ENCODE measurements at places on chromosomes 5 and 9.
A peak's percentile ranks its signal among the peaks of the same experiment; 100 is the strongest.

- DNase-seq = no peak
Observed at GRCh38 chr5:132826424-132827082, 3.9 kb downstream of the SHROOM1 start.

DNA sequence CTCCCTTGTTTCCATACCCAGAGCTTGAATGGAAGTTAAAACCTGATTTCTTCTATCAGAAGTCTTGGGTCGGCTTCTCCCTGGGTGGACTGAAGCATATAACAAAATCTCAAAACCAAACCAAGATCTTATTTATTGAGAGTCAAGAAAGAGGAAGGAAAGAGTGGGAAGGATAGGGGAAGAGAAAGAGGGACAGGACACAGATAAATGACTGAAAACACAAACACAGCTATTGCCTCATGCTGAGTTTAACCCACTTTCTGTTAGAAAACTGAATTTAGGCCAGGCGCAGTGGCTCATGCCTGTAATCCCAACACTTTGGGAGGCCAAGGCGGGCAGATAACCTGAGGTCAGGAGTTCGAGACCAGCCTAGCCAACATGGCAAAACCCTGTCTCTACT is 92.9 kb downstream of the PALM2AKAP2 start:
- DNase-seq = no peak

- DNase-seq = no peak
Observed at GRCh38 chr5:147920420-147921030, 14.2 kb upstream of the C5orf46 start.

DNA sequence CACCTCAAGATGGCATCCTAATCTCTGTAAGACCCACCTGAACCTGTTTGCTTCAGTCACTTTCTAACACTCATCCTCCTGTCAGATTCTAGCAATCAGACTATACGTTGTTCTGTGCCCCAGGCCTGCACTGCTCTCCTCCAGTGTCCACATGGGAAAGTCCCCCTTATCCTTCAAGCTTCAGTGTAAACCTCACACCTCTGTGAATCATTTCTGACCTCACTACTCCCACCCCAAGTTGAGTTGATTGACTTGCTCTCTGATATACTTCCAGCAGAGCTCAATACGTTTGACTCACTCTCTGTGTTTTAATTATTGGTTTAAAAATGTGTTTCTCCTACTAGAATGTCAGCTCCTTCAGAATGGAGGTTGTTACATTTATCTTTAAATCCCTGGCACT is 240.2 kb downstream of the FBXL17 start:
- no peak for DNase-seq

- peak; percentile 62 for DNase-seq
Observed at GRCh38 chr5:76175051-76175666, 92.0 kb downstream of the SV2C start.

GRCh38 chr9:77643871-77644270 is 4.3 kb downstream of the GNA14 start:
- no peak for DNase-seq

- DNase-seq = no peak
Observed at GRCh38 chr9:4397917-4398316, 92.4 kb upstream of the SLC1A1 start.

GRCh38 chr9:85331626-85332025 is 410.1 kb downstream of the AGTPBP1 start:
- no peak for DNase-seq

Measured in BE2C (cell line).